Activated gamma-delta T cell treated with anti-CD3 and anti-CD28 coated beads, Interleukin-2, amount 50 U/mL, for 16 hours (primary cell): ENCODE measurements at places on chromosomes 5 and 9.

- no peak for DNase-seq
These were observed 202.4 kb upstream of the ZNF618 start for GRCh38 chr9:113673726-113674125.

- no peak for DNase-seq
These were observed 11.4 kb upstream of the ENG start for GRCh38 chr9:127865645-127866464.

- DNase-seq, result no peak
These were observed 116.0 kb upstream of the SMIM23 start for GRCh38 chr5:171669571-171669970.

DNA sequence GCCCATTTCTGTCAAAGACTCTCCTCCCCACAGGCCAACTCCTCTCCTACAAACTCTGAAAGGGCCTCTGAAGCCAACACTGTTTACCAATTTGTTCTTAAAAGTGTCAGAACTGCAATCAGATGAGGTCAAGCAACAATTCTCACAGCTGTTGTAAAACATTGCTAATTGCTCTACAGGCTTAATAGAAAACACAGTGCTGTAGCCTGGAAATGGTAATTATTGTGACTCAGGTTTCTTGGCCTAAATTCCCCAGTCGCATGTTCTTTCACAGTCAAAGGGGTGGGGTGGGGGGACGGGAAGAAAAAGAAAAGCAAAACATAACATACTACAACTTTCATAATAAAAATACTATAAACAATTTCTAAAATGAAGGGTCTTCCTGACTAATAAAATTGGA lies 343.2 kb downstream of the DMAC1 start:
- no peak for DNase-seq

GRCh38 chr5:134041570-134042411 lies 37.0 kb upstream of the VDAC1 start:
- no peak for DNase-seq

DNA sequence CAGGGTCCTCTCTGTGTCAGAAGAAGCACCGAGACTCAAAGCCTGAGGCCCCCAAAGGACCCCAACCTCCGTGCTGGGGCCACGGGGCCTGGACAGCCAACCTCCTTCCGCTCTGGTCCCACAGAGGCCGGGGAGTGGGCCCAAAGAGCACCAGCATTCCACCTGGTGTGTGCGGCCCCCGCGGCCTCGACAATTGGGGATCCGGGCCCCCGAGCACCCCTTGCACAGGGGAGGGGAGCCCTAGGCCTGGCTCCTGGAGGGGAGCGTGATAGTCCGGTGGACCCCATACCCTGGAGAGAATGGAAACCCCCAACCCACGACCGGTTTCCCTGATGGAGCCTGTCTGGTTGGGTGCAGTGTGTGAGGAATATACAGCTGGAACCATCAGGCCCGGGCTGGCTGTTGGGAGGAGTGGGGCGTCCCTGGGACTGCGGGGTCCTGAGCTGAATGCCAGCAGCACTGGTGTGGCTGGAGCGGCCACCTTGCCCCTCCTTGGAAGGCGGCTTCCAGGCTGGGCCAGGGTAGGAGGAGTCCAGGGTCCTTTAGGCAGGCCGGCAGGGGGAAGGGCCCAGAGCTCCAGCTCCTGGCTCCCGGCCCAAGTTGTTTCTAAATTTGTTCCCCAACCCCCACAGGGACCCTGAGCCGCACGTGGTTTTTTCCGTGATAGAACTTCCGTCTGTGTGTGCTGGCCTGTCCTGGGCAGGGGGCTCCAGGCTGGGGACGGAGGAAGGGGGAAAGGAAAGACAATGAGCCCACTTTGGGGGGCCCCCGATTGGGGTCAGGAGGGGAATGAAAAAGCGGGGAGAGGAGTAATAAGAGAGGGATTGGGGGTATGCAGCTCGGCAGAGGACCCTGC lies 825 bp upstream of the TOR4A start:
- no peak for DNase-seq

- no peak for DNase-seq
These were observed 69.3 kb downstream of the COL15A1 start for GRCh38 chr9:99012957-99013512.

DNA sequence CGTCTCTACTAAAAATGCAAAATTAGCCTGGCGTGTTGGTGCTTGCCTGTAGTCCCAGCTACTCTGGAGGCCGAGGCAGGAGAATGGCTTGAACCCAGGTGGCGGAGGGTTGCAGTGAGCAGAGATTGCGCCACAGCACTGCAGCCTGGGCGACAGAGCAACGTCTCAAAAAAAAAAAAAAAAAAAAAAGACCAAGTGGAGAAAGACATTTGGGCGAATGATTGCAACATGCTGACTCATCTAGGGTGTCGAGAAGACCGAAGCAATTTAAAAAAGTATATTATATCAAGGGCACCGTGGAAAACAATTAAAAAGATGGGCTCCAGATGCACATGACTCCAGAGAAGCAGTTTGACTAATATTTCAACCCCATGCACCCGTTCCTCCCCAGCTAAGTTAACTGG lies 9.2 kb downstream of the KLF4 start:
- no peak for DNase-seq

DNA sequence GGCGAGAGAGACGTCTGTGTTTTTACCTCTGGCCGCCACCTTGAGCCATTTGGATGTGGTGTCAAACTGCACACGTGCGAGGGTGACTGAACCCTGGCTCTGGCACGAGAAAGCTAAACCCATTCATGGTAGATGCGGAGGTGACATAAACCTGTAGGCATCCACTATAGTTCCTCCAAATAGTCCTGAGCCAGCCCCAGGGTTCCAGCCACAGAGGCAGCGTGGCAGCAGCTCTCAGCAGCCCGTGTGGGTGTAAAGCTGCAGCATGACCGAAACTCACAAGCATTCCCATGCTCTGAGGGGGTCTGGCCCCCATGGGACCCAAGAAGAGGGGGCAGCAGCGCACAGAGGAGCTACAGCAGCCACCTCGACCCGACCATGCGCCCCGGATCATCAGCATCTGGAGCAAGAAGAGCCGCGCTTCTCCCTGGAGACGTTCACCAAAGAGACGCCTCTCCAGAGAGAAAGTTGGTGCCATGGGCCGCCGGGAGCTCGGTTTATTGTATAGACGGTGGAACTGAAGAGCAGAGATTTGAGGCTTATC lies 303.8 kb upstream of the IRX4 start:
- DNase-seq, result no peak

DNA sequence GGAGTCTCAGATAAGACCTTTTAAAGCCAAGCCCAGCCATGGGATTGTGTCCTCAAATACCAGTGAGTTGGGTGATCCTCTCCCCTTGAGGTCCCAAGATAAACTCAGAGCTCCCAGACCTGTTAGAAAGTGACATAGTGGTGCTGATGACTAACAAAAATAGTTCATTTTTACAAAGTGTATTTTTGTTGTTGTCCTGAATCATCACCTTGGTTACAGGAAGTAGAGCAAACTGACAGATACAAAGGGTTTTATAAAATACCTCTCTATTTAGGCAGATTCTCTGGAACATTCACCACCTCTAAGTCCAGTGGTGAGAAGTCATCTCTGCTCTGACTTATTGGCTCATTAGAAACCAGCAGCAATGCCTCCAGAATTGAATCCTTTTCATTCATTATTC lies 259.3 kb downstream of the CEMIP2 start:
- DNase-seq, result no peak

DNA sequence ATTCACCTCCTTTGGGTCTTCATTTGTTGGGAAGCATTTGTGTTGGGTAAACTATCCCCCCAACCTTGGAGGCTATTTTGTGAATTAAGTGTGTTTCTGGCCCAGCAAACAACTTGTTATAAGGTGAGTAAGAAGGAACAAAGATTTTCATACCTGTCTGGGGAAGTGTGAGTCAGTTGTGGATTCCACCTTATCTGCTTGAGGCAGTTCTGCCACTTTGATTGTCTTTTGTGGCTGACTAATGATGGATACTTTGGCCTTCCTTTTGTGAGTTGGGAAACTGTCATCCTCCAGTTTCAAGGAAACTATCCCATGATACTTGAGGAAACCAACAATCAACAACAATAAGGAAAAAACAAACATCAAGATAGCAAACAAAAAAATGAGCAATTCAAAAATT lies 24.6 kb upstream of the CER1 start:
- no peak for DNase-seq

- DNase-seq, result no peak
These were observed 196.4 kb downstream of the CDK5RAP2 start for GRCh38 chr9:120383611-120383998.

DNA sequence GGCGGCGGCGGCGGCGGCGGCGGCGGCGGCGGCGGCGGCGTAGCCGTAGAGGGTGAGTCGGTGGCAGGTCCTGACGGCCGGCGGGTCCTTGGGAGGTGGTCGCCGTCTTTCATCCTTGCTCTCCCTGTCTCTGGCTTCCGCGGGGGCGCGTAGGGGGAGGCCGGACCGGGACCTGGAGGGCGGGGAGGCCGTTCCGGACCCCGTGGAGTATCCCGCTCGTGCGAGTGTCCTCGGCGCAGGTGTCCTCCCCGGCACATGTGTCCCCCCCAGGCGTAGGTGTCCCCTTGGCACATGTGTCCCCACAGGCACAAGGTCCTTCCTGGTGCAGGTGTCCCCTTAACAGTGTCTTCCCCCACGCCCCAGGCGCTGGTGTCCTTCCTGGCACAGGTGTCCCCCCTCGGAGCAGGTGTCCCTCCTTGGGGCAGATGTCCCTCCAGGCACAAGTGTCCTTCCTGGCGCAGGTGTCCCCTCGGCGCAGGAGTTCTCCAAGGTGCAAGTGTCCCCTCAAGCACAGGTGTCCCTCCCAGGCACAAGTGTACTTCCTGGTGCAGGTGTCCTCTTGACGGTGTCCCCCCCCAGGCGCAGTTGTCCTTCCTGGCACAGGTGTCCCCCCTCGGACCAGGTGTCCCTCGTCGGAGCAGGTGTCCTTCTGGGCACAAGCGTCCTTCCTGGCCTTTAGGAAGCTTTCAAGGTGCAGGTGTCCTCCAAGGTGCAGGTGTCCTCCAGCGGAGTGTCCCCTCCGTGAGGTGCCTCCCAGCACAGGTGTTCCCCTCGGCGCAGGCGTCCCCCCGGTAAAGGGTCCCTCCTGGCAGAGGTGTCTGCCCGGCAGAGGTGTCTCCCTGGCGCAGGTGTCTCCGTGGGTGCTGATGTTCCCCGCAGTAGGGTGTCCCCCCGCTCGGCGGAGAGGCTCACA lies 519 bp downstream of the EXOC3 start:
- peak; percentile 17 for DNase-seq

DNA sequence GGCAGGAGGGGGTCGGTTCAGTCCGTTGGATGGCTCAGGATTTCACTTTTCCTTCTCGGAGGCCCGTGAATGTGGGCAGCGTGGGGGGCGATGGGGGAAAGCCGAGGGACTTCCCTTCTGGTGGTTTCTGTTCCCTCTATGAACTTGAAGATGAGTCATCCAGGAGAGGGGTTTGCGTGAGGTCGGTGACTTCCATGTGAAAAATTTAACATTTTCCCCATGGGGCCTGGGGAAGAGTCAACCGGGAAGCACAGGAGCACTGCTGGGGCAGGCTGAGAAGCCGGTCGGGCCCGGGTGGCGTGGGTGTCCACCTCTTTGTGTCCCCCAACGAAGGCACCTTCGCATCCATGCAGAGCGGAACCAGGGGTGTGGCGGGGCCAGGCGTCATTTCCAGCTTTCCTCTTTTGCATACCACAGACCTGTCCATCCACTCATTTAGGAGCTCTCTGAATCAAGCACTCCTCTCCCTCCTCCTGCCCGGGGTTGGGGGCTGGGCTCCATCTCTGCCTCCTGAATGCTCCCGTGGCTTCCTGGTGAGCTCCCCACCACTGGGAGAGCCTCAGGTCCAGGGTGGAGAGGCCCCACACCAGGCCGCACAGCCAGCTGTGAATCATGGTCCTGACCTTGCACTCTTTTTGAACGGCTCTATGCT lies 68.4 kb downstream of the ANKRD33B start:
- DNase-seq, result no peak

DNA sequence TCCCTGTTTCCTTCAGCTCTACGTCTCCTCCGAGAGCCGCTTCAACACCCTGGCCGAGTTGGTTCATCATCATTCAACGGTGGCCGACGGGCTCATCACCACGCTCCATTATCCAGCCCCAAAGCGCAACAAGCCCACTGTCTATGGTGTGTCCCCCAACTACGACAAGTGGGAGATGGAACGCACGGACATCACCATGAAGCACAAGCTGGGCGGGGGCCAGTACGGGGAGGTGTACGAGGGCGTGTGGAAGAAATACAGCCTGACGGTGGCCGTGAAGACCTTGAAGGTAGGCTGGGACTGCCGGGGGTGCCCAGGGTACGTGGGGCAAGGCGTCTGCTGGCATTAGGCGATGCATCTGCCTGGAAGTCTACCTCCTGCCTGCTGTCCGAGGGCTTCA lies 27.7 kb downstream of the ABL1 start:
- DNase-seq, result no peak

DNA sequence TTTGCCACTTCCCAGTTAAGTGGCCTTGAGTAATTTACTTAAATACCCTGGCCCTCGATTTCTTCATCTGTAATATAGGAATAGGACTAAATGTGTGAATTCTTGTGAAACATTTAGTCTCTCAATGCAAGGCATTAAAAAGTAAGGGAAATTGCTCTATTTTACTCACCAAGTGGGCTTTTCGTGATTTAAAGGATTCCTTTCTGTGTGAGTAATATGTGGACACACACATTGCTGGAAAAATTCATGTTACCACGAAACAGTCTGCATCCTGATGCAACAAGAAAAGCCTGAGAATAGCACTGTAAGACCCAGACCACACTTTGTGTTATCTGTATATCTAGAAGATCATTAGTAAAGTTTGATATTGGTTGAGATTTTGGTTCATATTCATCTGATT lies 1243.0 kb upstream of the CDH9 start:
- no peak for DNase-seq

GRCh38 chr5:22593592-22593991 lies 259.6 kb downstream of the CDH12 start:
- DNase-seq, result no peak

DNA sequence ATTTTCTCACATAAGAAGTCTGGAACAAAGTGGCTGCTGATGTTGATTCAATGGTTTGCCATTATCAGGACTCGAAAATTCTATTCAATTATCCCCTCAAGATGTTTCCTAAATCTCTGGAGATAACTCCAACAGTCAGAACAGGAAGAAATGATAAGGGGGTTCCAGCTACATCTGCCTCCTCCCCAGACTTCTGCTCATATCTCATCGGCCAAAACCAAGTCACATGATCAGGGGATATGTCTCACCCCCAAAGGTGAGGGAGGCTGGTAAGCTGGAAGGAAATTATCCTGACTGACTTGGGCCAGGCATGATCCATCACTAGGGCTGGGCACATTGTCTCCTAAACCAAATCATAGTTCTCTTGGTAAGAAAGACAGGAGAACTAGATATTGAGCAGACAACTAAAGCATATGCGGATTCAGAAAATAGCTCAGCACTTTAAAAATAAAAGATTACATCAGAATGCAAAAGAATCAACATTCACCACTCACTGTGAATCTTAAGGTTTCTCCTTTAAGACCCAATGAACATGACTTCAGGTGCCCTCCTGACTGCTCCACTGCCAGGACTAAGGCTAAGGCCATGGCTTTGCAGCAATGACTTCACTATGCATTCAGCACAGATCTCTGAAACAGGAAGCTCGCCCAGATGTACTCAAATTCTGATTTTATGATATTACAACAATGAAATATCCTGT lies 306.3 kb downstream of the ENC1 start:
- no peak for DNase-seq
